Hematopoietic multipotent progenitor cell treated with erythropoietin and hydrocortisone succinate and interleukin-3 and kit ligand, for 8 days (in vitro differentiated cells): ENCODE measurements at places on chromosomes 7 and 10.

DNA sequence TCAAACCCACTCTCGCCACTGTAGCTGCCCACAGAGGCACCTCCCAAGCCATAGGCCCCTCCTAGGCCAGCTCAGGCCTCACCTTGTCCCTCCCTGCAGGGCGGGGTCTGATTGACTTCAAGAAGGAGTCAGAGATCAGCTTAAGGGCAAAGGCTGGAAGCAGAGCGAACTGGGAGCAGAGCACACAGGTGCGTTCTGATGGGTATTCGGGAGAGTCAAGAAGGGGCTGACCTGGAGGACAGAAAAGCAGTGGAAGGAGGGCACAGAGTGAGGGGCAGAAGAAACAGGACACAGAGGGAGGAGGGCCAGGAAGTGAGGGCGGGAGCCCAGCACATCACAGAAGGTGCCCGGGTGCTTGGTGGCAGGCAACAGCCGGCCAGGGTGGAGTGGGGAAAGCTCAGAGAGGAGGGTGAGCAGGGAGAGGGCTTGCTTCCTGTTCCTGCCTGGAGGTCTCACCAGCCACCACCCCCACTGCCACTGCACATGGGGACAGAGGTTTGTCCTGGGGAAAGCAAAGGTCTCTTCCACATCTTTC is at the start of gene AOC1:
TSS of gene AOC1 (plus strand) at position 147 of the 535 bp plus-strand sequence. CDS start 3,954 bp downstream, outside the sequence.
- DNase-seq, result no peak

DNA sequence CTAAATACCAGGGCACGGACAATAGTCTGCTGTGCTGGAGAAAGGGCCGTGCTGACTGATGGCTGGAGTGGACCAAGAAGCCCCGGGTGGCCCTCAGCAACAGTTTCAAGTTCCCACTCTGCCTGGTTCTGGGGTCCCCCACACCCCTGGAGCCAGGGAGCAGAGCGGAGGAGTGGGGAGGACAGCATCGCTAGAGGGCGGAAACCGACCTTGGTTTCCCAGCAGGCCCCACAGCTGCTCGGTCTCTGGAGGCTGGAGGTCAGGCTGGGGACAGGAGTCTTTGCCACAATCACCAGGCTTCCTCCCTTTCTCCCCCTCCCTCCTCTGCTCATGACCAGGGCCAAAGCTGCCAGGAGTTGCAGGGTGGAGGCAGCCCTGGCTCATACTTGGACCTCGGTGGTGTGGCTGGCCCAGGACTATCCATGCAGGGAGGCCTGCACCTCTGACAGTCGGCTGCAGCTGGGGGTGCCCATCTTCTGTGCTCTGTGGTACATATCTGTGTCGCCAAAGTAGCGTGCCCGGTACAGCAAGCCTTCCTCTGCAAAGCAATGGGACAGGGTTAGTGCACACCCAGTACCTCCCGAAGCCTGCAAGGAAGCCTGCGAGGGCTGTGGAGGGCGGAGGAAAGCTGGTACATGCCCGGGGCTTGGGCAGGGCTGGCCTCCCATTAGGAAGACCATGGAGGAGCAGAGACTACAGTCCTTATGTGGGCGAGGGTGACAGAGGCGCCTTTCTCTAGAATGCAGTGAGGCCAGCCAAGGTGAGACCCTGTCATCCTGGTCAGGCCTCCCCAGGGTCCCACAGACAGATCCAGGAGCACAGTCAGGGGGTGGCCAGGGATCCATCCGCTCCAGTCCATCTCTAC is 19.1 kb downstream of the DNAJB12 start:
- DNase-seq, result no peak

DNA sequence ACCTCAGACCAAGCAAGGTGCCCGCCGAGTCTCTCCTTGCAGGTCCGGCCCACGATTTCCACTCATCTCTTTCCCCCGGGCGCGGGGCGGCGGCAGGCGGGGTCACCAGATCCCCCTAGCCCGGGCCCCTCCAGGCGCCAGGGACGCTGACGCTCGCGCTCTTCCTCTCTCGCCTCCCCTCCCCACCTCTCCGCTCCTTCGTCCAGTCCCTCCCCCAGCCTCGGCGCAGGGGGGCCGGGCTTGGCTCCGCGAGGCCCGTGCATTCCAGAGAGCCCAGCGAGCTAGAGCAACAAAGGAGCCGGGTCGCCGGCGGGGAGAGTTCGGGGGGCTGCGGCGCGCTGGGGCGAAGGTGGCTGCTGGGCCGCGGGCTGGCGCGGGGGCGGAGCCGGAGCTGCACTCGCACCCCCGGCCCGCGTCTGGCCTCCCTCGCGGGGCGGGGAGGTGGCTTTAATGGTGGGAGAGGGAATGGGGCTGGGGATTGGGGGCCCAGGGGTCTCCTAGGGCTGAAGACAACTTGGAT is at the start of gene SMO:
TSS of gene SMO (plus strand) at position 262 of the 520 bp plus-strand sequence. CDS start 519 bp downstream, outside the sequence.
- no peak for DNase-seq

GRCh38 chr7:95989301-95989700 is 216.9 kb downstream of the DYNC1I1 start:
- DNase-seq, result no peak

- DNase-seq, result no peak
Observed at GRCh38 chr10:76192694-76193320, 761.4 kb downstream of the LRMDA start.

DNA sequence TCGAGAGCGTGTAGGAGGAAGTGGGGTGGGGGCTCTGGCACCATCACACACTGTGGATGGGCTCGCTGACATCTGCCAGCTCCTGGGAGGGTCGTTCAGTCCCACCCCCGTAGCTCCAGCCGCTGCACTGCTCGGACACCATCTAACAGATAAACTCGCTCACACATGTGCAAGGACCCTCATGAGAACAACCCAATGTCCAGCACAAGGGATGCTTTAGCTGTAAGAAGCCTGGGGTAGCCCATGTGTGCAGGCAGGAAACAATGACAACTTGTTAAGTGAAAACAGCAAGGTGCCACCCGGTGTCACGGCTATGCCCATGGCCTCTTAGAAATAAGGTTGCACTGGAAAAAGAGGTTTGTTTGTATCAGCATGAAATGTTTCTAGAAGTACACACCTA is 14.1 kb downstream of the OGDHL start:
- no peak for DNase-seq

DNA sequence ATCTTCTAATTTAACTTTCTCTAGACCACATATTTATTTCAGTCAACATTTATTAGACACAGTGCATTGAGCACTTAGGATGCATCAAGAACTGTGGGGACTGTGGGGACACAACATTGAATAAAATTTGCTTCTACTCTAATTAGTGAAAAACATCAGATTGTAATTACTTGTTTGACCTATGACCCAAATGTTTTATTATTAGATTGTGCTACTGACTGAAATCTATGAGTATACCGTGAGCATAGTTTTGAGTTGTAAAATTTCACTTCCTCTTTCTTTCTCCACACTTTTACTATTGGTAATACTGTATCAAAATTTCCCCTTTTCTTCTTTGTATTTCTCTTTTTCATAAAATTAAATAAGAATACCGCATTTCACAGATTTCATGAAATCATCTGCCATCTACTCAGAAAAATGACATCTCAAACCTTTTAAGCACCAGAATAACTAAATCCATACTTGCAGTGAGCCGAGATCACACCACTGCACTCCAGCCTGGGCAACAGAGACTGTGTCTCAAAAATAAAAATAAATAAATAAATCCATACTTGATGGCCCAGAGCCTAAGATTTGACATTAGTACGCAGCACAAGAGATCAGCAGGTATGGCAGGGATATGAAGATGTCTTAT is 25.4 kb upstream of the INPP5F start:
- no peak for DNase-seq

- DNase-seq, result no peak
Observed at GRCh38 chr7:157494506-157495176, 157.8 kb downstream of the DNAJB6 start.
